ENCODE measurements at places on chromosomes 7 and 10.

DNA sequence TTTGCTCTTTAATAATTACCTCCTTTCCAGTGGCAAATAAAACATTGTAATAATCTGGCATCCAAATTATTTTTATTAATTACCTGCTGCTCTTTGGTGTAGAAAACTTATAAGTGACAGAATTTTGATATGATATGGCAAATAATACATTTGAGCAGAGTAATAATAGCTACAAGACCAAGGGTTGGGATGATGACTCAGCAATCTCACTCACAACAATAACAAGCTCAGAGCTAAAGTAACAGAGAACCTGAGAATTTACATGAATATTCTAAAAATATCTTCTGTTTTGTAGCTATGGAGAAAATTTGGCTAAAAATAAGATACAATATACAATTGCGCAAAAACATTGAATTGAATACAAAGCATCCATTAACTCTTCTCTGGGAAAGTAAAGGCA is 480.8 kb upstream of the COBL start:
- DNase-seq = no peak

GRCh38 chr10:120077707-120078492 is 185.4 kb downstream of the SEC23IP start:
- peak; percentile 12 for DNase-seq

DNA sequence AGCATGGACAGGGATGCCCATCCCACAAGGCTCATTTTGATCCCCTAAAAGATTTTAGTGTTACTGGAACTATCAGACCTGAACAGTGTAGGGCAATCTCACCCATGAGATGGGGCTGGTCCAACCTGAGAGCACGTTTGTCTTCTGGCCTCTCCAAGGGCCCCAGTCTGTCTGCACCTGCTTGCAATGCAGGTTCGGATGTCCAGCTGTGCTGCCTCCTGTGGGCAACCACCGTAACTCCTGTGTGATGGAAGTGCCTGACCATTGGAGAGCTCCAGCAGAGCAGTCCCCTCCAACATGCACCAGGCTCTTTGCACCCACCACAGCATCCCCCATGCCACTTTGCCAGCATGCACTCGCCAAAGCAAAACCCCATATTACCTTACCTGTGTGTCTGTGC is 290.1 kb upstream of the KCND2 start:
- no peak for DNase-seq

GRCh38 chr7:25454562-25455041 is 226.3 kb upstream of the NPVF start:
- no peak for DNase-seq

- no peak for DNase-seq
Measured at GRCh38 chr7:24325708-24326107, 41.7 kb downstream of the NPY start.

DNA sequence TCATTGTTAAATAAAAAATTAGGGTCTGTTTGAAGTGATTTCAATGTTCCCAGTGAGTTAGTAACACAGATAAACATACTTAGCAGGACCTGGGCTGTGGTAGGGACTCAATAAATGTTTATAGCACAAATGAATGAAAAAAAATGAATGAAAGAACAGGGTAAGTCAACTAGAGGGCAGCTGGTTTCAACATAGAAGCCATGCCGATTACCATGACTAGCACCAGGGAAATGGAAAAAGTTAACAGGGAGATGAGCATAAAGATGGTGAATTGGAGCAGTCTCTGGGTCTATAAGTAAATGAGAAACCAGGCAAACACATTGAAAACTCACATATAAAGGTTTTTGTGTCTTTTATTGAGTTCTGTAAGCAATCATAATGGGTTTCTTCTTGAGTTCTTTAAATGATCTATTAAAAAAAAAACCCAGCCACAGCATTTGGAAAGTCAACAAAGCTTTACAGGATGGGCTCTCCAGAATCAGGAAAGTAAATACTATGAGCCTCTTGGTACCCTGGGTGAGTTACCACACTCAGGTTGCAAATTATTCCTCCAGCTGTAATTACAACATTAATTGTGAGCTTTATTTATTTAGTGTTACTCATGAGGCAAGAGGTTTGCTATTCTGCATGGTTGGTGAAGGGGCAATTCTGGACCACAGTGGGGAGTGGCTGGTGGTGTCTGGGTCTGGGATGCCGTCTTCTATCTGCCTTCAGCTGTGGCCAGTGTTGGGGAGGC is 46.1 kb upstream of the MTPN start:
- DNase-seq = peak; percentile 10

DNA sequence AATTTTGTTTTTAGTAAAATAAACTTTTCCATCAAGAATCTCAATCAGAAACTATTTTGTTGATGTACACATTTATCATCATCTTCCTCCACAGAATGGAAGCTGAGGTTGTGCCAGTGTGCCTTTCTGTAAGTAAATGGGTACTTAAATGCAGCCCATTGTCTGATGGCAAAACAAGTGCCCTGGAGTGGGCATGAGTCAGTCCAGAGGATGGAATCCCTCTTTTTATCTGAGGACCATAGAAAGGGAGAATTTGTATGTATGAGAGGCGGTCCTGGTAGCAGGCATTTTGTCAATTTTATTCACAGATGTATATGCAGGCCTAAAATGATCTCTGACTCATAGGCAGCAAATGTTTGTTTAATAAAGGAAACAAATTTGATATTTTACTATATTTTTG is 102.1 kb upstream of the MAGI2 start:
- no peak for DNase-seq

DNA sequence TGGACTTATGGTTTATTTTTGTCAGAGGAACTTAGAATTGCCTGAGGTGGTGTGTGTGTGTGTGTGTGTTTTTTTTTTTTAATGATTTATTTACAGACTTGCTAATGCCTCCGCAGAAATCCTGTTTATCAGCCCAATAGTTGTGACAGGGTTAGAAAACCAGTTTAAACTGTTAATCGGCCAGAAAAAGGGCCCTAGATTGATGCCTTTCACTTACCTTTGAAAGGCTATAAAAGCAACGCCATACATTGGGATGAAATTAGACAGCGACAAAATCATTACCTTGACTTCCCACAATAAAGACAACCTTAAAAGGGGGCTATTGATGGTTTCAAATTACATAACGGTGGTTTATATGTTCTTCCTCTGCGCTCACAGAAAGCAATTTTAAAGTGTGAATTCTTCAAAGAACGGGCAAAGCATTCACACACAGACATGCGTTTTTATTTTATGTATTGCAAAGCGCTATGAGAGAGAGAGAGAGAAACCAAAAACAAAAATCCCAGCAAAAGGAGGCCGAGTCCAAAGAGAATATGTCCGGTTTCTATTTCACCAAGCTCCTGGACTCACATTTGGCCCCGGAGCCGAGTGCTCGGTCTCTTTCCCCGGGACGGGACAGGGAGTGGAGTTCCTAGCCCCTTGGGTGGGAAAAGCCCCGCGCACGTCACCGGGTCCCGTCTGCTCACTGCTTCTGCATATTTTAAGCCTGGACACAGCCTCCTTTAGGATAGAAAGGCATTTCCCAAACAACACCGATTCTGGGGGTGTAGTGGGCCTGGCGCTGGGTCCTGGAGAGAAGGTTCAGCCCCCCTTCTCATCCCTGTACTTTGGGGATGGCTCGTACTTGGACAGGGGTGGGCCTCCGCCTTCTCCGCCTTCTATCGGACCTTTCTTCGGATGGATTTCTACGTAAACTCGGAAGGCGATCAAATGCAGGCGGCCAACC is 26.8 kb upstream of the VAX1 start:
- no peak for DNase-seq

- no peak for DNase-seq
Measured at GRCh38 chr10:124348801-124349200, 69.9 kb downstream of the OAT start.

DNA sequence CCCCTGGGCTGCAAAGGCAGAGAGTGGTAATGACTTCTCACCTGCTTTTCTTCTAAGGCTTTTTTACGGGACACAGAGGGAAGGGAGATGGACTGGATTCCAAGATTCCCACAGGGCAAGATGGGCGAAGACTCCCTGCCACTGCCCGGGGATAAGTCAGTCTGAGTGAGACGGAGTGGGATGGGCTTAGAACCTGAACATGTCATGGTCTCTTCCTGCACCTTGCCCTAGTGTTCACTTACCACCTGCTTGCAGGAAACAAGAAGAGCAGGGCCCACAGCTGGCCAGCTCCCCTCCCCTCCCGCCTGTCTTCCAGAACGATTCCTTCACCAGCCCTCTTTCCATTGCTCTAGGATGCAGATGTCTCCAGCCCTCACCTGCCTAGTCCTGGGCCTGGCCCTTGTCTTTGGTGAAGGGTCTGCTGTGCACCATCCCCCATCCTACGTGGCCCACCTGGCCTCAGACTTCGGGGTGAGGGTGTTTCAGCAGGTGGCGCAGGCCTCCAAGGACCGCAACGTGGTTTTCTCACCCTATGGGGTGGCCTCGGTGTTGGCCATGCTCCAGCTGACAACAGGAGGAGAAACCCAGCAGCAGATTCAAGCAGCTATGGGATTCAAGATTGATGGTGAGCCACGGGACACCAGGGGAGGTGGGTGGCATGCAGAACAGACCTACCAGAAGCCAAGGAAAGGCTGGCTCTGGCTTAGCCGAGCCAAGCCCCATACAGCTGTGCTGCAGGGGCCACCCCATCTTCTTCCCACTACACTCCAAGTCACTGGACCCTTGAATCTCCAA is 1.3 kb downstream of the SERPINE1 start:
- DNase-seq = no peak

- DNase-seq = no peak
Measured at GRCh38 chr10:97081621-97082235, 104.0 kb downstream of the SLIT1 start.

DNA sequence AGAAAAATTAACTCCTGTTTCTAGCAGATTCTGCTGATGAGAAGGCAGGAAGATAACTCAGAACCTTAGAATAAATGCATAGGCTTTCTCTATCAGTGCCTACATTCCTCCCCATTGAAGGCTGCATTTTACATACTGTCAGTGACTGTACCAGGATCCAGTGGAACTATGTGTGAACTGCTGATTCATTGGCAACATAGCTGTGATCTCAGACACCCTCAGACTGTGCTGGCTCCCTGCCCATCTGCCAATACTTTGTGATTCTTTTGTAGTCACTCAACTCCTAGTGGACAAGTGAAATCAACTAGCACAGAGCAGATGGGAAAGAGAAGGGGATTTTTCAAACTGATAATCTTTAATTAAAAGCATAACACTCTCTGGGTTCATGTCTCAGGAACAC is 375.8 kb downstream of the MDFIC start:
- no peak for DNase-seq

DNA sequence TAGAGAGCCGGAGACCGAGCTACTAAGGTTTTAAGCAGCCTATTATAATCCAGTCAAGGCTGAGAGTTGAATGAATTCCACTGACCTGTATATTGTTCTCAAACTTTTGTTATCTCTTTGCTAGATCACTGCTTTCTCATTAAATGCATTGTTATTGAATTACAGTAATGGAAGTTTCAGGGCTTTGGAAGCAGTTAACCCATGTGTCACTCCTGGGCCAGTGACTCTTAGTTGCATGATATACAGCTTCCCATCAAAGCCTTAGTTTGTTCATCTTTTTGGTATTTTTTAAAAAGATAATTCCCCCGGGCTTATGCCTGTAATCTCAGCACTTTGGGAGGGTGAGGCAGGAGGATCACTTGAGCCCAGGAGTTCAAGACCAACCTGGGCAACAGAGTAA is 55.4 kb upstream of the KIAA1217 start:
- no peak for DNase-seq

GRCh38 chr10:100043344-100043743 is 33.6 kb upstream of the DNMBP start:
- no peak for DNase-seq

DNA sequence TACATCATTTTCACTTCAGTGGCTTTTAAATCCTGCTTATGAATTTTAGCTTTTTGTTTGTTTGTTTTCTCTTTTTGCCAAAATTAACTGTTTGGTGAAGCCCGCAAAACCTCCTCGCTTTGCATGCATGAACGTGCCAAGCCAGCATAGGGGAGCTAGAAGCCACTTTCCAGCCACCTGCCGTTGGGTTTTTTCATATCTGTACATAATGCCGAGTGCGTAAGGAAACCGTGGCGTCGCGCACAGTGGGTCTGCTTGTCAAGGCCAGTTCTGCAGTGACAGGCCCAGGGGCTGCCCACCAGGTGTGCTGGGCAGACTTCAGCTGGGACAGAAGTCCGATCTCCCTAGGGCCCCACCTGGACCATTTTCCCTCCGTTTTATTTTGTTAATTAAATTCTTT is 41.1 kb downstream of the WIPI2 start:
- DNase-seq = no peak

Data from NCI-H526 treated with DMSO at 0.1 percent for 48 hours (cell line).